Epithelial cell of alveolus of lung (primary cell): ENCODE measurements at places on chromosomes 1 and 21. TPM values are rescaled to one million over a fixed set of nuclear protein-coding genes. Genes with fewer than 3 reads are reported as not detected.

DENND2C gene
- total RNA-seq: 0.08 and 1.2 TPM in 2 replicates

SV2A gene
- 19.3 and 26.8 TPM in 2 replicates for total RNA-seq

BTG2 gene
- 10.2 and 11.0 TPM in 2 replicates for total RNA-seq

TSSK3 gene
- total RNA-seq: not detected in 2 replicates

MYOM3 gene
- total RNA-seq: 0.08 and 0.13 TPM in 2 replicates

OR14A16 gene
- not detected in 2 replicates for total RNA-seq

BCAN gene
- total RNA-seq: not detected in 2 replicates

OPTC gene
- not detected in 2 replicates for total RNA-seq

OLFM3 gene
- total RNA-seq: not detected in 2 replicates

CELA3A gene
- total RNA-seq: 0.56 TPM in 1 of 2 replicates, not detected in the other

HES5 gene
- total RNA-seq: not detected in 2 replicates

OR6K3 gene
- not detected in 2 replicates for total RNA-seq

SELP gene
- not detected in 2 replicates for total RNA-seq

EIF2D gene
- 43.3 and 58.4 TPM in 2 replicates for total RNA-seq

CFAP107 gene
- not detected in 2 replicates for total RNA-seq

DMRTA2 gene
- total RNA-seq: under 0.01 TPM in 1 of 2 replicates, not detected in the other

PRAMEF25 gene
- not detected in 2 replicates for total RNA-seq

ARHGEF2 gene
- 118 and 139 TPM in 2 replicates for total RNA-seq

NR1I3 gene
- not detected in 2 replicates for total RNA-seq

PRELP gene
- total RNA-seq: under 0.01 TPM in 2 replicates

TAF5L gene
- total RNA-seq: 9.5 and 12.8 TPM in 2 replicates

LCE1E gene
- not detected in 2 replicates for total RNA-seq
